Central memory CD4-positive, alpha-beta T cell (primary cell): ENCODE measurements at places on chromosomes 1 and 21.

GRCh38 chr1:160841079-160841478 is 21.6 kb downstream of the CD244 start:
- DNase-seq, result no peak

DNA sequence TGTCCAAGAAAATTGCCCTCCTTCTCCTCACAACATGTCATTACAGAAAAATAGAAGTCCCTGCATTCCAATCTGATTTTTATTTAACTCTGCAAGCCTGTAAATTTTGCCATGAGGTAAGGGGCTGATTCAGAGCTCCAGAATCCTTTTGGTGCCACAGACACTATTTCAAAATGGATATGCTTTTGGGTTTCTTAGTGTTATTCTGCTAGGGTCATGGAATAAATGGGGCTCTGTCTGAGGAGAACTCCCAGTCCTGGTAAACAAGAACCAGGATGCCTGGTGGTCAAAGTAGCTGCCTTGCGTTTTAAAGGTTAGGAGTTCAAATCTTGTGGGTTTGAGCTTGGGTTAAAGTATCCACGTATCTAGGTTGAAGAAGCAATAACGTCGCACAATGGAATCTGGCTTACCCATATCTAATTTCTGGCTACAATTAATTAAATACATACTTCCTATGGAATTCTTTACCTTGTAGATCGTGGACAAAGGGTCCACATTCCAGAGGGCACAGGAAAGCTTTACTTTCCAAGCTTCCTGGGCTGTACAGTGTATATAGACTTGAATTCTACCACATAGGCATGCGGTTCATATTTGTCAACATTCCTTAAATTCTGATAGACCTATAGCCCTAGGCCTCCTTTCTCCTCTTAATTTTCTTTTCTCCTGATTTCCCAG is 98.0 kb upstream of the CDC42BPA start:
- no peak for DNase-seq

DNA sequence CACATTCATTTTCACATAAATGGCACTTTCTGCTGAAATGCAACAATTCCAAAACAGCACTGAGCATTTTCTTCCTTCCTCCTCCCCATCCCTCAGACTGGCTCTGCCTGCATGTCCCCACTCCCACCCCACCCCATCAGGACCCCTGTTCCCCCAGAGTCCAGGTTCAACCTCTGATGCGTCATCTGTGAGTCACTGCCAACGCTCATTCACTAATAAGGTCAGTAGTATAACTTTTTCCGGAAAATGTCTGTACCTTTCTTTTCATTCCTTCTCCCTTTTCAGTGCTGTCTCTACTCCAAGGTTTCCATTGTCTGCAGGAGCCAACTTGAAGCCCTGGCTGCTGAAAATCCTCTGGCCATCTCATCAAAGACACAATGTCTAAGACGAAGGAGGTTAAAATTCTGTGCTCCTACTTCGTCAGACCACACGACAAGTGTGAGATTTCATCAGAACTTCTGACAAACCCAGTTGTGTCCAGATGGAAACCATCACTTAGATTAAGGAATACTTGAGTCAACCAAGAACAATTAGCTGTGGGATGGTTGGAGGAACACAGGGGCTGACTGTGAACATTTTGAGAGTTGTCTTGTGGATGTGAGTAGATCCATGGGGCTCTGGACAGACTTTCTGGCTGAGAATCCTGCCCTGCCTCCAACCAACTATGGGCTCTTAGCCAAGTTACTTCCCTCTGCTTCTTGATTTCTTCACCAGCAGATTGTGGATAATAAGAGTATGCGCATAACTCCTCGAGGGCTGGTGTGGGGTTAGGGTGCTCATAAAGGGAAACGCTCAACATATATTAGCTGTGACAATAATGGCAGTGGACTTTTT is 35.6 kb upstream of the UTS2 start:
- DNase-seq, result no peak

- no peak for DNase-seq
These were observed 112.5 kb downstream of the PGBD5 start for GRCh38 chr1:230313453-230314141.

DNA sequence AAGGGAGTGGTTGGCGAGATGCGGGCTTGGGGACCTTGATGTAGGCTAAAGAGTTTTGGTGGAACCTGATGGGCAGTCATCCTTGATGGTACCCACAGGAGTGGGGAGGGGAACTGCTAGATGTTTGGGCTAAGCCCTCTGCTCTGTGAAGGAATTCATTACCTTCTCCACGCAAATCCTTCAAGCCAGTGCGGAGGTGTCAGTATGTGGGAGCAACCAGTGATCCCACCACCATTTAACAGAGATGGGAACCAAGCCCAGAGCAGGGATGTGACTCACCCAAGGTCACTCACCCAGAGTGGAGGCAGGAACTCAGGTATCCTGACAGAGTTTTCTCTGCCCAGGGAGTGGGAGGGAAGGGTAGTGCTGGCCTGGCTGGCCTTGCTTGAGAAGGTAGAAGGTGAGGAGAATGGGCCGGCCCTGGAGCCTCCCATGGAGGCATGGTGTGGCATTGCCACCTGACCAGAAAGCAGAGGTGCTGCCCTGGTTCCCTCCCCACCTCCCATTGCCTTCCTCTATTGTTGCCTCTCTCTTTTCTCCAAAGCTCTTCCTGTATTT is 51.2 kb upstream of the STUM start:
- DNase-seq, result no peak

GRCh38 chr1:194813096-194813495 is 1626.7 kb upstream of the B3GALT2 start:
- no peak for DNase-seq

- DNase-seq, result no peak
These were observed 50.1 kb downstream of the CLDN17 start for GRCh38 chr21:30116479-30116878.

- DNase-seq, result no peak
These were observed 16.9 kb downstream of the DYRK3 start for GRCh38 chr1:206651958-206652890.

GRCh38 chr1:35500439-35500838 is 56.8 kb downstream of the KIAA0319L start:
- DNase-seq, result no peak

GRCh38 chr1:162364498-162364897 is 12.2 kb downstream of the SPATA46 start:
- DNase-seq, result no peak

GRCh38 chr1:160821627-160822026 is 25.7 kb downstream of the LY9 start:
- DNase-seq, result no peak

GRCh38 chr21:21076491-21076890 is 78.3 kb downstream of the NCAM2 start:
- no peak for DNase-seq

GRCh38 chr1:68129536-68130250 is 79.3 kb upstream of the DIRAS3 start:
- no peak for DNase-seq

GRCh38 chr1:37472281-37472680 is 2.1 kb upstream of the ZC3H12A start:
- no peak for DNase-seq

DNA sequence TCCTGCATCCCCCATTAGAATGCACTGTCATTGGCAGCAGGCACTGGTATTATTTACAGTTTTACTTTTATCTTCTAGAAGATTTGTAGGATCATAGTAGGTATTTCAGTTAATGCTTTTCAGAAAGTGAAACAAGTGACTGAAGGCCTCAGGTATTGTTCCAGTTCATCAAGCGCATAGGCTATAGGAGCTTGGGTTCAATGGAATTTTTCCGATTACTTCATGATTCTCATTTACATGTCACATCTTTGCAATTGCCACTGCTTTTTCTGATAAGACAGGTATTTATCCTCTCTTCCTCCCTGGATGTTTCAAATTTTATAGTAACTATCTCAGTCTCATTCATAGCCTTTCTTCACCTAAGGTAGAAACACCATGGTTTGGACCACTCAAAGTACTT is 161.3 kb downstream of the NTPCR start:
- no peak for DNase-seq

DNA sequence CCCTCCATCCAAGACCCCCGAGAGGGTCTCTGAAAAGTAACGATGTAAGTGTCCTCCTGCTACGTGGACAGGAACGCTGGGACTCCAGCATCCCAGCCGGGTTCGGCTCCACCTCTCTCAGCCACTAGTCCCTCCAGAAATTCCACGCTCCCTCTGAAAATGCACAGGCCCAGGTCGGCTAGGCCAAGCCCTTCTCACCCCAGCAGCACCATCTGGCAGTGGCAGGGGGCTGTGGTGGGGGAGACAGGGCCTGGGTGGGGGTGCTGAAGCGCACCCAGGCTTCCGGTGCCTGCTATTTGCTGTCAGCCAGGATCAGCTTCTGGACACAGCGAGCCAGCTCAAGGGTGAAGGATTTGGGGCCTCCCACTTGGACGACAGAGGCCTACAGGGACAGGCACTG is 73.3 kb downstream of the ARHGEF16 start:
- no peak for DNase-seq

DNA sequence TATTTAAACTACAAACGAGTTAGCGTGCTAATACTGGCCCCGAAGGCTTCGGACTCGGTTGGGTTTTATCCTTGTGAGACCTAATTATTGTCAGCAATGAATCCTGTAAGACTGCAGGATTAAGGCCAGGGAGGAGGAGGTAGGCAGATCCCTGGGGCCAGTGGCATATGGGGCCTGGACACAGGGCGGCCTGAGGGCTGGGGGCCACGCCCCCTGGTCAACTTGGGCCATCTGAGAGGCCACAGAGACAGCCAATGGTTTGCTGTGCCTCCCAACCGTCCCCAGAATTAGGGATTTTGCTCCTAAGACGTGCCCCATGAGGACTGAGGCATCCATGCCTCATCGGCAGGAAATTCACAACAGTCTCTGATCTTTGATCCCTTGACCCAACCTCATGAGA is 31.1 kb upstream of the DISP3 start:
- no peak for DNase-seq

- DNase-seq, result no peak
These were observed 92.9 kb upstream of the FGGY start for GRCh38 chr1:59204001-59204400.

DNA sequence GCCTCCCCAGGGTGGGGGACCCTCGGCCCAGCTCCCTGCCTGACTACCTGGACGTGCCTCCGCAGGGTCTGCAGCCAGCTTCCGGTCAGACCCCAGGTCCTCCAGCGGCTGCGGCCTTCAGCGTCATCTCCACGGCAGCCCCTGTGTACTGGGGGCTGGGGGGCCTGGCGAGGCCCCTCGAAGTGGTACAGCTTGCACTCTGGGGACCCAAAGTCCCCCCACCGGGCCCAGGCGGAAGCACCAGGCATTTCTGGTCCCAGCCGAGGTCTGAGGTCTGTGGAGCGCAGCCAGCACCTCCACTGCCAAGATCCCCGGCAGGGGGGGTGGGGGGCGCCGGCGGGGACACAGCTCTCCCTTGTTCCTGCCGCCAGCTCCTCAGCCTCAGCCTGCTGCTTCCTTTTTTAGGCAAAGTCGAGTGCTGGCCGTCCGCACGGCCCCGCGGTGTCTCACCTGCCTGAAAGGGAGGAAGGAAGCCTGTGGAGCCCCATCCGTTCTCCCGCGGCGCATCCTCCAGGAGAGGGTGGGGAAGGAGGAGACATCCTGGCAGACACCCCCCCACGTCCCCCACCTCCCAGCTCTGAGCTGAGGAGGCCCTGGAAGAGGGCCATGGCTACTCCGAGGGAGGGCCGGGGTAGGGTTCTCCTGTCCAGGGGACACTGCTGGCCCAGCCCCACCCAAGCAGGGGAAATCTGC is 1.2 kb upstream of the VWA1 start:
- DNase-seq, result no peak

DNA sequence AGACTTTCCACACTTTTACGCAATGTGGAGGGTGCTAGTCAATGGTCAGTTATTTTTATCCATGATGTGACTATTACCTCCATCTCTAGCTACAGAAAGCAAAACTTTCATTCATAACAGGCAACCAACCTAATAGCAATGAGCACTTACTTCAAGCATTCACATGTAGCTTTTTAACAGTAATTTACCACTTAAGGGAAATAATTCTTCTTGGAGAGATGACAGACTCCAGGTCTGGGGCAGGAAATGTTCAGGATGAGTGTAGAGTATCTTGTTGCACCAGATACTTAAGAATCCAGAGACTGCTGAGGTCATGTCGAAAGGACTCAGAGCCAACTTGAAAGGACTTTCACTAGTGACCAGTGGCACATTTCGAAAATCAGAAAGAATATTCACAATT is 347.6 kb downstream of the CHRM3 start:
- no peak for DNase-seq

- DNase-seq, result no peak
These were observed 1237.5 kb downstream of the MRPL39 start for GRCh38 chr21:24369746-24370145.

GRCh38 chr1:59138402-59138801 is 158.5 kb upstream of the FGGY start:
- no peak for DNase-seq

- DNase-seq, result no peak
These were observed 29.1 kb upstream of the NEK2 start for GRCh38 chr1:211704543-211704942.

DNA sequence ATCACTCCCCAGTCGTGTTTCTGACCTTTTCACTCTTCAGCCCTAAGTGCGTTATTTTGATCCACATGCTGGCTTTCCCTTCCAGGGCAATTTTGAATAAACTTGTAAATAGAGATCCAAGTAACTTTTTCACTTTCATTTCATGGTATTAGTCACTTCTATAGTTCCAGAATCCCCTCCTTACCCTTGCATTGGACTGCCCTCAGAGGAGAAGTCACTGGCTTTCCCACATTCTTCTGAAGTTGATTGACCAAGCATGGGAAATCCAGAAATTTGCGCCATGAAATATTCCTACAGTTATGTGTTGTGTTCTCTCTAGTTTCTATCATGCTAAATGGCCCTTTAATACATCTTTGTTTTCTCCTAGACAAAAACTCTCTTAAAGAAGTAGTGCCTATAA is 177.3 kb upstream of the GORAB start:
- no peak for DNase-seq

DNA sequence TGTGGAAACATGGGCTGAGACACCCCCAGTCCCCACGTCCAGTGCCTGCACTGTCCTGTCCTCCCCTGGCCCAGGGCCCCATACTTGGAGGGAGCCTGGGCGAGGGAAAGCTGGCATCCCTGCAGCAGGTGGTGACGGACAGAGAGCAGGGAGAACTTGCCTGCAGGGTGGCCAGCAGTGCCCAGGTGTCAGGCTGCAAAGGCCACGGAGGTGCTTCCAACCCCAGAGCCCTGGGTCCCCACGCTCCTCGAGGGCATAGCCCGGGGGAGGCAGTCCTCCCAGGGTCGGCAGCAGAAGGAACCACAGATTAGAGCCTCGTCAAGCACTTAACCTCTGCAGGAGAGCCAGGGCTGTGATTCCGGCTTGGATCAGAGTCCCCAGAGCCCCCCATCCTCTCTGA is 77.5 kb downstream of the ARHGEF16 start:
- DNase-seq, result no peak

- no peak for DNase-seq
These were observed 45.4 kb upstream of the LRP8 start for GRCh38 chr1:53373246-53373645.

GRCh38 chr1:210920716-210921694 is 212.9 kb downstream of the KCNH1 start:
- no peak for DNase-seq

GRCh38 chr1:43582162-43582566 is 51.5 kb downstream of the PTPRF start:
- no peak for DNase-seq
